ENCODE measurements at places on chromosomes 3 and 15.

DNA sequence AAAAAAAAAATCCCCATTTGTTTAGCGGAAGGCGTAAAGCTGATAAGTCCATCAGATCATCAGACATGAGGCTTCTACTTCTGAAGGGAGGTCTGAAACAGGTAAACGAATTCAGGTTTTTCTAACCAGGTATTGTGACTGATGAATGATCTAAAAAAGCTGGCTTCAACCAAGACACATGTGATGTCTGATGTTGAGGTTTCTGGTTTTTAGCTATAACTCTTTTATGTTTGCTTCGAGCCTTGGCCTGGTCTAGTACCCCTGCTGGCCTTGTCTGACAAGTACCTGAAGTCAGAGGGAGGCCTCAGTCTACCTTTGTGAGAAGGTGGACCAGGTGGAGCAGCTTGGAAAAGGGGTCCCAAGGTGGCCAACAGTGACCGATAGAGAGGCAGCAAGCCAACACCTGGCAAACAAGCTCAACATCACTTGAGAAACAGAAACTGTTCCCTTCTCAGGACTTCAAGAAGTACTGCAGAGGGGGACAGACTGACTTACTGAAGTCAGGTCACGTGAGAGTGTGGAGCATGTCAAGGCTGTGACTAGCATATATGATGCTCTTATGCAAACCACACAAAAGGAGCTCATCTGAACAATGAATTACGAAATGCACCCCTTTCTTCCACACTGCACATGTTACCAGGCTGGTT, 33.0 kb upstream of the CA12 start:
- DNase-seq: no peak

GRCh38 chr3:107209302-107209990, 167.8 kb upstream of the CCDC54 start:
- no peak for DNase-seq

- no peak for DNase-seq
Observed at GRCh38 chr3:3800080-3800455, 837 bp downstream of the LRRN1 start.

DNA sequence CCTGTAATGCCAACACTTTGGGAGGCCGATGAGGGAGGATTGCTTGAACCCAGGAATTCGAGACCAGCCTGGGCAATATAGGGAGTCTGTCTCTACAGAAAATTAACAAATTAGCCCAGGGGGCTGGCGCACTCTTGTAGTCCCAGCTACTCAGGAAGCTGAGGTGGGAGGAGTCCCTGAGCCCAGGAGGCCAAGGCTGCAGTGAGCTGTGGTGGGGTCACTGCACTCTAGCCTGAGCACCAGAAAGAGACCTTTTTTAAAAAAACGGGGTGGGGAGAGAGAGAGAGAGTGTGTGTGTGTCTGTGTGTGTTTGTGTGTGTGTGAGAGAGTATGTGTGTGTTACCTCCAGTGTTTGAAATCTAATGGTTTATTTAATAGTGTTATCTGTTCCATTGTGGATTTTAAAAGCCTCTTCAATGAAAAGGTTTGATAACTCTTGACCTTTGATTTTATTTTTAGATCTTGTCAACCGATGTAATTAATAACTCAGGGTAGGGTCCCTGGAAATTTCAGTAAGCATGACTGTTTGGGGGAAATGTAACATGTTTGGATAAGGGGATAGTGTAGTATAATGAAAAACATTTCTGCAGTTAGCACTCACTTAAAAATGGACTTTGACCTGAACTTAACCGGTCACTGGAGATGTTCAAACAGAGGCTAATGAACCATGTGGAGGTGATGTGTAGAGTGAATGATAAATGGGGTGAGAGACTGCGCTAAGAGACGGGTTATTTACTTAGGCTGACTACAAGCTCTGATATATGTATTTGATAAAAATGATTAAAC, 29.7 kb downstream of the LRCH3 start:
- no peak for DNase-seq

GRCh38 chr3:135147657-135148056, 352.6 kb downstream of the EPHB1 start:
- DNase-seq: no peak

GRCh38 chr3:187770224-187770623, 25.0 kb upstream of the BCL6 start:
- no peak for DNase-seq

GRCh38 chr3:2153053-2153452, 54.4 kb downstream of the CNTN4 start:
- DNase-seq: no peak

DNA sequence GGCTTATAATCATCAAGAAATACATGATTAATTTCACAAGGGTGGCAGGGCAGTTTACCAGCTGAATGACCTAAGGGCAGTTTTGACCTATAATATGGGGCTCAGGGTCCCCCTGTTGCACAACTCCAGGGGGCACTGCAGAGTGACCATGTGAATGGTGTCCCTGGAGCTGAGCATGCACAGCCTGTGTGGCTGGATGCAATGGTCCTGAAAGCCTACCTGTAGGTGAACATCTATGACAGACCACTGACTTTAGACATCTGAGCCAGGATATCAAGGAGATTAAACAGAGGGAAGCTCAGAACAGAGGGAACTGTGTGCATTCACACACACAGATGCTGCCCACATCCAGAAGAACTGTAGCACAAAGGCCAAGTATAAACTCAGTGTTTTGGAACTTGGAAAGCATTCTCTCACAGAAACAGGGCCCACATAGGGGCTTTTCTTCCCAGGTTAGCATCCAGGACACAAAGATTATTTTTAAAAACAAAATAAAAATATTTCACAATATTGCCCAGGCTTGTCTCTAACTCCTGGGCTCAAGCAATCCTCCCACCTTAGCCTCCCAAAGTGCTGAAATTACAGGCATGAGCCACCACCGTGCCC, 7.8 kb upstream of the SLC6A11 start:
- DNase-seq: no peak

- DNase-seq: no peak
Observed at GRCh38 chr3:174072675-174073074, 675.1 kb downstream of the NLGN1 start.

GRCh38 chr3:171283848-171284222, 176.4 kb downstream of the TNIK start:
- no peak for DNase-seq

- no peak for DNase-seq
Observed at GRCh38 chr3:183698318-183698751, 738 bp downstream of the YEATS2 start.

GRCh38 chr3:16536996-16537395, 23.5 kb upstream of the RFTN1 start:
- no peak for DNase-seq

GRCh38 chr15:90038632-90039095, 37.5 kb downstream of the ZNF710 start:
- no peak for DNase-seq

- no peak for DNase-seq
Observed at GRCh38 chr15:36005542-36005941, 459.6 kb upstream of the DPH6 start.

GRCh38 chr3:72255191-72255590, 470.2 kb upstream of the PROK2 start:
- no peak for DNase-seq

DNA sequence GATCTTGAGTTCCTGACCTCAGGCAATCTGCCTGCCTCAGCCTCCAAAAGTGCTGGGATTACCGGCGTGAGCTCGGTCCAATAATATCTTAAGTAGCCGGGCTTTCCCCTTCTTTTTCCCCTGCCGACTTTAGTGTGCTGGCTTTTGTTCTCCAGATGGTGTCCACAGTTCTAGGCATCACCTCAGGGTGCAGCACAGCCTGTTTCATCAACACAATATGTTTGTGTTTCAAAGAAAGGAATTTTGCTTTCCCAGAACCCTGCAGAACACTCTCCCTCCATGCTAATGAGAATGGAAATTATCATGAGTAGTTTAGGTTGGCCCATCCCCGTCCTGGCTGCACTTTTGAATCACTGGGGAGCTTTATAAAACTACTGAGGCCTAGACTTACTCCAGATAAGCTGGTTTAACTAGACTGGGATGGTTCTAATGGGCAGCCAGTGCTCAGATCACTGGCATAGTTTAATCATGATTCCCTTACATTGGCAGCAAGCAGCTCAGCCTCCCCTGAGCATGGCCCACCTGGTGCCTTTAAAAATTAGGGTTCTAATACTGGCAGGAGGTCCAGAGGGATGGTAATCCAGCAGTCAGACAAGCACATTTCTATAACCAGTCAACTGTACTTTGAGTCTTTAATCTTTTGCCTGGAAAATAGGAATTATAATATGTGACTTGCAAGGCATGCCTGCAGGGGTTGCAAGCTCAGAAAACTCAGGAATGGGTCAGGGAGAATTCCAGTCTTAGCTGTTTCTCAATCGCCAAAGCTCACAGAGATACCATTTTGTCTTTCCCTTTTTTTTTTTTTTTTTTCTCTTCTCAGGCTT, 127.6 kb upstream of the RASGRP1 start:
- DNase-seq: no peak

DNA sequence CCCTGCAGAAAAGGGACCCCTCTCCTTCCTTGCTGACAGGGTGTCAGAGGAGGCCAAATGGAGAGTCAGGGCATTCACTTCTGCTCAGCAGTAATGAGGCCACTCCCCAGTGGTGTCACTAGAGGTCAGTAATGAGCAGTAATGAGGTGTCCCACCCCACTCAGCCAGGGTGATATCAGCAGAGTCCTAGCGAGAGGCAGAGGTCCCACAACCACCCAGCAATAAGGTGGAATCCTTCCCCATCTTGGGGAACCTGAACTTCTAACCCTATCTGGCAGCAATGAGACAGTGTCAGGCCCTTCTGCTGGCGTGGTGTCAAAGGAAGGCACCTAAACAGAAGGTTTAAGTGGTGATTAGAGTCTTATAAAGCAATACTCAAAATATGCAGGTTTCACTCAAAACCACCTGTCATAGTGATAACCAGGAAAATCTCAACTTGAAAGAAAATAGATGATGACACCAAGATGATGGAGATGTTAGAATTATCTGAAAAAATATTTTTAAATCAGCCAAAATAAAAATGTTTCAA, 12.9 kb downstream of the OCA2 start:
- DNase-seq: no peak

DNA sequence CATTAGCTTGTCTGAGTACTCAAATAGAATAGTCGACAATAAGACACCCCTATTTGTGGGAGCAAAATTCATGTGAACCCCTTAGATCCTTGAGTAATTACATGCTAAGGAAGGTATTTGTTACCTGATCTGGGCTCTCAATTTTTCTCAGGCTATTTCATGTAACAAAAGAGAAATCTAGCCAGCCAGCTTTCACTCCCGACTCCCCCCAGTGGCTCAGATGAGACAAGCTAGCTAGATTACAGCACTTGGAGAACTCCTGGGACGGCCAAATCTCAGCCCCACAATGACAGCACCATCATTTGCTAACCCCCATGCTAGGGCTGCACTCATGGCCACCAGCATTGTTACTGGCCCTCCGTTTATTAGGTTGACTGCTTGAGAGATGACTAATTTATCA, 41.3 kb downstream of the GLDN start:
- peak; percentile 42 for DNase-seq

DNA sequence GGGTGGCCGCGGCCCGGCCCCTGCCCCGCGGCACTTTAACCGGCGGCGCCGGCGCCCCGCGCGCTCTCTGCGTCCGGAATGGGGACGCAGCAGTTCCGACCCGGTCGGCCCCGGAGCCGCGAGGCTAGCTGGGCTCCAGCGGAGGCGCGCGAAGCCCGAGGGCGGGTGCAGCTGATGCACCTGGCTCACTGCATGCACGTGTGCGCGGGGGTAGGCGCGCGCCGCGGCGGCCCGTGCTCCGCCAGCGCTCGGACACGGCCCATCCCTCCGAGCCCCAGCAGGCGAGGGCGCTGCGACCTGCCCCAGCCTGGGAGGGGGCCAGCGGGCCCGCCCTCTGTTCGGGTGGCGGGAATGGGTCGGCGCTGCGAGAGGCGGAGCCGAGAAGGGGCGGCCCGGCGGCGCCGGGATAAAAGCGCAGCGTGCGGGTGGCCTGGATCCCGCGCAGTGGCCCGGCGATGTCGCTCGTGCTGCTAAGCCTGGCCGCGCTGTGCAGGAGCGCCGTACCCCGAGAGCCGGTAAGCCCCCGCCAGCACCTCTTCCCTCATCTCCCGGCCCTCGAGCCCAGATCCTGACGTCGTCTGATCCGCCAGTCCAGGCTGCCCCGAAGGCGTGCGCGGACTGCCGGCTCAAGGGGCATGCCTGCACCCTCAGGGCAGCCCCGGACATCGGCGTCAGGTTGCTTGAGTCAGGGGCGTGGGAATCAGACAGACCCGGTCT, at the start of the genes CHDH and IL17RB:
CHDH (minus strand) TSS at position 286 of the 717 bp plus-strand sequence. CDS start 22,411 bp downstream, outside the sequence.
IL17RB (plus strand) TSS at position 435 of the 717 bp plus-strand sequence; CDS start at position 456, 21 bp downstream.
- DNase-seq: no peak

- DNase-seq: no peak
Observed at GRCh38 chr3:173893835-173894234, 496.3 kb downstream of the NLGN1 start.

DNA sequence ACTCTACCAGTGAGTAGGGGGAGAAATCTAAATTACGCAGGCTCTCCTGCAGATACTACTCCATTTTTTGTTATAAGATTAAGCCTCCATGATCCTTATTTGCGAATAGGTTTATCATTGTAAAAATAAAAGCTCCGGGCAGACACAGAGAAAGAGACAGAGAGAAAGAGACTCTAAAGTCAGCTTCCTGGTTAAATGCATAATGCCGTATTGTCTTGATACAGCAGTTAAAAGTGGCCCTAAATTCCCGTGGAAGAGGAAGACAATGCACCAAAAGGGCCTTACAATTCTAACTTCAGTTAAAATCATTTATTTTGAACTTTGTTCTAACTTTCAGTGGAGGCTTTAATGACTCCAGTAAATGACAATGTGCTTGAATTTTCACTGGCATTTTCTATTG, 98.3 kb downstream of the SLC9A9 start:
- no peak for DNase-seq

- DNase-seq: no peak
Observed at GRCh38 chr15:78977091-78977571, 32.3 kb upstream of the CTSH start.

- no peak for DNase-seq
Observed at GRCh38 chr3:64625381-64625780, 62.4 kb downstream of the ADAMTS9 start.

DNA sequence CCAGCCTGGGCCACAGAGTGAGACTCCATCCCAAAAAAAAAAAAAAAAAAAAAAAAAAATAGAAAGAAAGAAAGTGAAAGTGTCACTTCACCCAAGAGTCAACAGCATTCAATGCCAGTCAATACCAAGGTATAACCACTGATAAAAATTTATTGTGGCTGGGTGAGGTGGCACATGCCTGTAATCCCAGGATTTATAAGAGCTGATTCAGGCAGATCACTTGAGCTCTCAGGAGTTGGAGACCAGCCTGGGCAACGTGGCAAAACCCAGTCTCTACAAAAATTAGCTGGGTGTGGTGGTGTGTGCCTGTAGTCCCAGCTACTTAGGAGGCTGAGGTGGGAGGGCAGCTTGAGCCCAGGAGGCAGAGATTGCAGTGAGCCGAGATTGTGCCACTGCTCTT, 46.5 kb upstream of the PIK3CB start:
- DNase-seq: no peak

- peak; percentile 41 for DNase-seq
Observed at GRCh38 chr3:4983739-4984510, 4.7 kb downstream of the BHLHE40 start.
